ENCODE measurements at places on chromosomes 2 and 18.

DNA sequence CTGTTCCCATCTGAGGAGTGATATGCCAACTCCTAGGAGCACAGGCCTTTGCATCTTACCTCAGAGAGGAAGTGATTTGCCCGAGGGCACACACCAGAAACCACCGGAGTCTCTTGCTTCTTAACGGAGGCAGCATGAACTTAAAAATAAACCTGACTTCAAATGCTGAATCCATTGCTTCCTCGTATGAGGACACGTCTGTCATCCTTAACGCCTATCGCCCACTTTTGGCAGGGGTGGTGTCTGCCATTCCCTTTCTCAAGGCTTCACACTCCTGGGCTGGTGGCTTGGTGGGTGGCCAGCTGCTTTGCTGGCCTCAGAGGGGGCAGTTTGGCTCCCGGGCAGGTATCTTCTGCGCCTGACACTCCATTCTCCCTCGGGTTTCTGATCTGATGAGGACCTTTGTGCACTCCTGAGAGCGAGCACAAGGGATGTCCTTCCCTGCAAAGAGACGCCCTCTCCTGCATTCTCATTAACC, 1.1 kb upstream of the PREB start:
- no peak for DNase-seq

DNA sequence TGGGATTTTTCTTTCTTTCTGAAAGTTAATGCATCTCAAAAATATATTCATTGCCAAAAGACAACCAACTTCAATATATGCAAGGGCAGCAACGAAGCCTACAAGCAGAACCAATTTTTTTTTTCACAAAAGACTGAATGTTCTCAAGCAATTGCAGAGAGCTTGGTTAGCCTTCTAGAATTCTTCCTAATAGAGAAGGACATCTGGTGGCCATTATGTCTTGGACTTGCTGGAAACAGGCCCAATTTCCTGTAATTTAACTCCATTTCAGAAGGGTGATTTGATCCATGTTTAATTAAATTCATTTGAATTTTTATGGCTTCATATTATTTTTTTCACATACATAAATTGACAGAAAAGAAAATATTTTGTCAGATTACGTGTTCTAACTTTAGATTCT, 208.0 kb downstream of the TPGS2 start:
- no peak for DNase-seq

DNA sequence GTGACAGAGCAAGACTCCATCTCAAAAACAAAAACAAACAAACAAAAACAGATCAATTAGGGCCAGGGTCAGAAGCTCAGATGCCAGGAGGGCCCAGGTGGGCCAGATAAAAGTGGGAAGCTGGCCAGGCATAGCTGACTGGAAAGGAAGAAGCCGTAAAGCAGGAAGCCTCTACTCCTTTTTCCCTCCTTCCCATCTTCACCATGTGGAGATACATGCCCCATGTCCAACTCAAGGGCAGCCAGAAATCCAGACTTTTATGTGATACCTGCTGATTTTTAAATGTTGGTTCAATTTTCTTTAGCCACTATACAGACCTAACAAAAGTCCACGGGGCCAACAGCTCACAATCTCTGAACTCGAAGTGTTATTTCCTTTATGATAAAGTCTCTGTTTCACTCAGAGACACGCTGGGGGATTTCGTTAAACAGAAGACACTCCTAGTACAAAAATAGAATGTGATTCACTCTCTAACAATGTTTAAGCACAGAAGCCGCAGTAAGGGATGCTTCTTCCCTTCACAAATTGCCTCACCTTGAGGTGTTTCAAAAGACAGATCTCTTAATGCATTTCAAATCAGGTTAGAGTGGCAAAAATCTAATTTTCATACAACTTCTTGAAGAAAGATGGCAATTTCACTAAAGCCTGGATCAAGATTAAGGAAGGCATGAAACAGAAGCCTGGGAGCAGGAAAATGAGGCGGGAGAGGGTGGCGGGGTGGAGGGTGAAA, 14.0 kb downstream of the TMEM247 start:
- no peak for DNase-seq

DNA sequence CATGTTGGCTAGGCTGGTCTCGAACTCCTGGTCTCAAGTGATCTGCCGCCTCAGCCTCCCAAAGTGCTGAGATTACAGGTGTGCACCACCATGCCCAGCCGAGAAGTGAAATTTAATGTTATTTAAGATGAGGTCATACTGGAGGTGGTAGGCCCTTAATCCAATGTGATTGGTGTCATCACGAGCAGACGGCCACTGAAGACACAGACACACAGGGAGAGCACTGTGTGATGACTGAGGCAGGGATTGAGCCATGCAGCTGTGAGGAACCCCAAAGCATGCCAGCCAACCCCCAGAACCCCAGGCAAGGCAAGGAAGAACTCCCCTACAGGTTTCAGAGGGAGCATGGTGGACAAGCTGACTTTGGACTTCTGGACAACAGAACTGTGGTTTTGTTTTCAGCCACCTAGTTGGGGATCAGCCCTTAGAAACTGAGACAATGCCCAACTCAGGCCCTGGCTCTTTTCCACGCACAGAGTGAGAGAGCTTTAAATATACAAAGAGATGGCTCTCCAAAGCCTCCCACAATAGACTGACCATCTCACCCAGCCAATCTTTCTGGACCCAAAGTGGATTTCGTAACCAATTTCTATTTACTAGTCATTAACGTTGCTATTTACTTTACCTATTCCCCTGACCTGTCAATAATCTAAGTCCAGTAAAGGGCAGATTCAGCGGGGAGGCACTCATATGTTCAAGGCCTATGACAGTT, 34.2 kb downstream of the TBC1D8 start:
- no peak for DNase-seq

DNA sequence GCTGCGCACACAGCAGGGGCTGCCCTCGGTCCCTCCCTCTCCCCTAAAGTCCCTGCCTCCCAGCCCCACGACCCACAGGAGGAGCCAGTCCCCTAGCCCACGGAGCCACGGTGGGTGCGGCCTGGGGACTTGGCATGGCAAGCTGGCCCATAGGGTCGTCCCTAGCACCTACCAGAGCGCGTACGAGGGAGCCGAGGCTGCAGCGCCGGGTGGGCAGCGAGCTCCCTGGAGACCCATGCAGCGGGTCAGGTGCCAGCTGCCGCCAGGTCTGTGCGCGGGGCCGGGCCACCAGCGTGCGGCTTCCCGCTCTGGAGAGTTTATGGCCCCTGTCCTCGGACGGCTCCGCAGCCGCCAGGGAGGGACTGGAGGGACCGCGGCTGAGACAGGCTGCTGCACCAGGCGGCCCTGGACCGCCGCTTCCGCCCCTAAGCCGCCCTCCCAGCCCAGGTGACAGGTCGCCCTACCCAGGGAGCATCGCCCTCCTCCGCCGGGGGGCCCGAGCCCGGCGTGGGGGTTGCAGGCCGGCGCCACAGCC, 273.6 kb downstream of the CCDC74A start:
- no peak for DNase-seq

DNA sequence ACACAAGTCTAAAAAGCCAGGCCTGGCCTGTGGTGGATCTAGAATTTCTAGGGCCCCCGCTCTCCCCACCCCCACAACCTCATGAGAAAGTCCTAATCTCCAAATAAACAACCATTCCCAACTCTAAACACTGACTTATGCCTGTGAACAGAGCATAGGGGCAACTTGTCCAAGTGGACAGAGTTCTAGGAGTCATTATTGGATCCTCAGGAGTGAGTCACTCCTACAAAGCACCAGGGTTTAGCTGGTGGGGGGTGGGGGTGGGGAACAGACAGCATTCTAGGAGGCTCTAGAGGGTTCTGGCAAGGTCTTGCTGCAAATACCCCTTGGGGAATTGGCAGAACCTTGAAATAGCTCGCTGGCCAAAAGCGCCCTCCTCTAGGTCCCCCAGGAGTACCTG, 83.3 kb downstream of the ZCCHC2 start:
- no peak for DNase-seq

Measured in NCI-H82 (cell line).